ENCODE measurements at places on chromosomes 7 and 10.

- DNase-seq: no peak
These were observed 283.5 kb downstream of the THSD7A start for GRCh38 chr7:11548532-11548931.

GRCh38 chr10:34698979-34699378, 116.1 kb downstream of the PARD3 start:
- no peak for DNase-seq

DNA sequence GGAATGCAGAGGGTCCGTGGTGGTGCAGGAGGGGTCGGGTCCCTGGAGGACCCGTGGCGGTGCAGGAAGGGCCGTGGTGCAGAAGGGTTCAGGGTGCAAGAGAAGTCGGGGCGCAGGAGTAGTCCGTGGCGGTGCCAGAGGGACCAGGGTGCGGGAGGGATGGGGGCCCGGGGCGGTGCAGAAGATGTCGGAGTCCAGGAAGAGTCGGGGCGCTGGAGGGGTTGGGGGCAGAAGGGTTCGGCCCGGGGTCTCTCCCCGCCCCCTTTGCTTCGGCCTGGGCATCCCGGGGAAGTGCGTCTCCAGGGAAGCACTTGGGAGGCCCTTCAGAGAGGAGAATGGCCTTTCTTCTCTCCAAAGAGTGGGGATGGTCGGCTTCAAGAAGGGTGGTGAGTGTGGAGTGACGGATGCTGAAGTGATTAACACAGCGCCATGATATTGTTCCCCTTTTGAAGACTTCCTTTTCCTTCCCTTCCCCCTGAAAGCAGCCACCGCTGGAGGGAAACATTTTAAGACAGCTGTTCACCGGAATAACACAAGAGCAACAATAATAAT, 997 bp downstream of the WDR37 start:
- DNase-seq: no peak

- no peak for DNase-seq
These were observed 50.8 kb downstream of the GSDME start for GRCh38 chr7:24706211-24707170.

DNA sequence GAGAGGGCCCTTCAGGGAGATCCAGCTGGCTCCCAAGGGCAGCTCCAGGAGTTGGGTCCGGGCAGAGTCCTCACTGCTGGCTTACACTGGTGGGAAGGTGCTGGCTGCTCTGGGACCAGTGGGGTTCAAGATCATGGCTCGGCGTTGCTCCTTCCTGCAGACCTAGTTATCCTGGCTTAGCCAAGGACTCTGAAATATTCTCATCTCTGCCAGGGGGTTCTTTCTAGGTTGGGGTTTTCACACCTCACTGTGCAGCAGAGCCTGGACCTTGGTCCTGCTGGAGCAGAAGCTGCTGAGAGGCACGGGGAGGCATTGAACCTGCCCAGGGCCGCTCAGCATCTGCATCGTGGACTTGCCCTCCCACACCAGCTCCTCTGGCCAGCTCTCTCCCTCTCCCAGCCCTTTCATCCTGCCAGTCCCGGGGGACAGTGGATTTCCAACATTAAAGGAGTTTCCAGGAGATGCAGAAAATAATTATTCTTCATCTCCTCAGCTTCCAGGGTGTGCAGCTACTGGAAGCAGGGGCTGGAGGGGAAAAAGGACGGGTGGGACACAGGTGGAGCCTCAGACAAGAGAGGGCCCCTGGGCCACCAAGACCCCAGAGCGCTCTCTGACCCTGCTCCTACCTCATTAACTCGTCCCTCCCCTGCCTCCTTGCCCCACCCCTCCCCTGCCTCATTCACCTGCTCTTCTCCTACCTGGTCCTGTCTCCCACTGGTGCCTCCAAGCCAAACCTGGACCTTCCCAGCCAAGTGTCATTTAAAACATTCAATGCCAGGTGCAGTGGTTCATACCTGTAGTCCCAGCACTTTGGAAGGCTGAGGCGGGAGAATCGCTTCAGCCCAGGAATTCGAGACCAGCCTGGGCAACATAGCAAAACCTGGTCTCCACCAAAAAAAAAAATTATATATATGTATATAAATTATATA, 42.5 kb downstream of the JAKMIP3 start:
- DNase-seq: no peak

DNA sequence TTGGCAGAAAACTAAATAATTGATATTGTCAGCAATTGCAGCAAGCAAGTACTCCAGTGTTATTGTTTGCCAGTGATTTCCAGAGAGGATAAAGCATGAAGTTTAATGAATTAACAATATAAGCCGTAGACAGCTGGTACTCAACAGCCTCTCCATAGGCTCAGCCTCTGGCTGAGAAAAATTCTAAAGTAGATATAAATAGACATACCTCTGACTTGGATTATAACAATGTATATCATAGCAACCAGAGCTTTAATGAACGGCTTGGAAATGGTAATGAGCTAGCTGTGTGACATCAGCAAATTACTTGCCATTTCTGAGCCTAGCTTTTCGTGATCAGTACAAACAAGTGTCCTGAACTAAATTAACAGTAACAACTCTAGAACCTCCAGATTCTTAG, 1055.4 kb upstream of the AUTS2 start:
- DNase-seq: peak; percentile 37

- no peak for DNase-seq
These were observed 13.2 kb downstream of the MRPS33 start for GRCh38 chr7:141001546-141001945.

DNA sequence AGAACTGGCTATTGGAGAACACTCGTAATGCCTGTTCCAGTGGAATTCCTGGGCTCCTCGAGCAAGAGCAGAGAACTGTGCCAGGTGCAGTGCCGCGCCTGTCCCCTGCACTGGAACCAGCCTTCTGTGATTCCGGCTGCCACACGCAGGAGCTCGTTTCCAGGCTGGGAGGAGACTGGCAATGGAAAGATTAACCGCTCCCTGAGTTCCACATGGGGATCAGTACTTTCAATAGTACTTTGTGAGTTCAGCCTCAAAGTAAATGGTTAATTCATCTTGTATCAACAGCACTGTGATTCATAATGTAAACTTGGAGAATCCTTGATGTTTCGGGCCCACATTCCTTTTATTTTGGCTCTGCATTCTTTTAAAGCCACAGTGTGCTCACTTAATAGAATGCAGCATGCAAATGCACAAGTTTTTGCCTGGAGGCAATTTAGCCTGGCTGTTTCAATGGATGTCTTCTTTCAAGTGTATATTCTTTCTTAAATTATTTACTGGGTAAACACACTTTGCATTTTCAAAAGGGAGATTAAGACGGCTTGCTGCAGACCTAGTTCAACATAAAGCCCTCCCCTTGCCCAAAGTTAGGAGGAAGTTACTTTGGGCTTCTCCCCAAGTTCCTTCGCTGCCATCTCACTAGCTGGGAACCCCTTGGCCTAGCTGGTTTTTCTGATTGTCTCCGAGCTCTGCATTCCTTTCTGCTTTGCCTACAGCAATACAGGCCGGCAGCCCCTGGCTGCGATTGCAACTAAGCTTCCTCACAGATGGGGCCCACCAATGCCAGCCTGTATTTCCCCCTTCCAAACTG, 138.1 kb upstream of the TCF7L2 start:
- DNase-seq: no peak

DNA sequence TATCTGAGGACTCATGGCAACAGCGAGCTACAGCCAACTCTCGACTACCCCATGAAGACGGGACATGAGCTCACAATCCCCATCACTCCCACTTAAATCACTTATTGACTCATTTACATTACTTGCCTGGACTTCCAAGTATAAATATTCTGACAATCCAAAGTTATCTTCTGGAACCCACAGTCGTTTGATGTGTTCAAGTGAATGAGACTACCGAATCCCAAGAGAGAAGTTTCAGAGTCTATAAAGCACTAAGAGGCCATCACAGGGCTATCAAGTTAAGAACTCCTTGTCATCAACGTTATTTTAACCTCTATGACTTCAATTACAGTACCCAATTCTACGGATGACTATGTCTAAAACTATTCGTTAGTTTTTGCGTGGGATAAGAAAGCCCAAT, 11.5 kb upstream of the ANAPC16 start:
- DNase-seq: no peak

Measured in NCI-H146 (cell line).